ENCODE measurements at places on chromosomes 5 and 9.

- no peak for DNase-seq
These were observed 615.5 kb upstream of the NUDT12 start for GRCh38 chr5:104178066-104178465.

DNA sequence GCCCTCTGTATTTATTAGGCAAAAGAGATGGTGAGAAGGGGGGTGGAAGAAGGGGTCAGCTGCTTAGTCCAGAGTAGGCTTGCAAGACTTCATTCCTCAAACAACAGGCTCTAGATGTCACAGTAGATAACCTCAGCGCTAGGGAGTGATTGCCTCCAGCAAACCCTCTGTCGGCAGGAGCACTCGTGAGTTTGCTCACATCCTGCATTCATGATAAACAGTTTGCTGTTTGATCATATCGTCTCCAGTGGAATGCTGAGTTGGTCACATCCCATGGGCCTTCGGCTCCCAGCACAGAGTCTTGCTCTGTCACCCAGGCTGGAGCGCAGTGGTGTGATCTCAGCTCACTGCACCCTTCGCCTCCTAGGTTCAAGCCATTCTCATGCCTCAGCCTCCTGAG, 3.6 kb downstream of the TTC23L start:
- DNase-seq: no peak

- no peak for DNase-seq
These were observed 54.8 kb upstream of the NKD2 start for GRCh38 chr5:953535-954449.

DNA sequence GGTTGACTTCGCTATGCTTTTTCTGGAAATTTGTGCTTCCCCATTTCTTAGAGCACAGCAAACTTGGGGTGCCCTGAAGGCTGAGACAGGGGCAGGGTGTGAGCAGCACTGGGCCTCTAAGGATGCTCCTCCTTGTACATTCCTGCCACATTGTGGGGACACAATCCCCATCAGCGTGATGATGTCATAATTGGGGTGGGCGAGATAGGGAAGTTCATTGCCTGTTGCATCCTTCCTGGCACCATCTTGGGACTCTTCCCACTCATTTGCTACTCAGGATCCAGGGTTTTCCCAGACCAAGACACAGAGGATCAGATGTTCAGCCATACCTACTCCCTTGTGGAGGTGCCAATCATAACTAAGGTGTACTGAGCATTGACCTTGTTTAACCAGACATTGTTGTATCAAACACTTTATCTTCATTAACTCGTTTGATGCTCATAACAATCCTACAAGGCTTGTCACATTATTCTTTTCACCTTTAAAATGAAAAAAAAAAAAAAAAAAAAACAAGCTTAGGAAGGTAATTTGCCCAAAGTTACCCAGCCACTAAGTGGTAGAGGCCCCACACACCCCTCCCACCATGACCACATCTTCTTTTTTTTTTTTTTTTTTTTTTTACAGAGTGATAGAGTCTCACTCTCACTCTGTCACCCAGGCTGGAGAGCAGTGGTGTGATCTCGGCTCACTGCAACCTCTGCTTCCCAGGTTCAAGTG, 87.6 kb downstream of the UGCG start:
- no peak for DNase-seq
